ENCODE measurements at places on chromosomes 11 and 22. TPM values are rescaled to one million over a fixed set of nuclear protein-coding genes. Genes with fewer than 3 reads are reported as not detected.

GRCh38 chr22:21741059-21741458, 5.5 kb upstream of the YPEL1 start:
- no peak overlapping the region for H3K4me3 ChIP-seq
- no peak overlapping the region for H3K27ac ChIP-seq
- no peaks in the 10 kb centered on the region for H3K36me3 ChIP-seq
- DNase-seq = no peak
- no peaks in the 10 kb centered on the region for H3K27me3 ChIP-seq
- no peaks in the 10 kb centered on the region for H3K4me1 ChIP-seq

DNA sequence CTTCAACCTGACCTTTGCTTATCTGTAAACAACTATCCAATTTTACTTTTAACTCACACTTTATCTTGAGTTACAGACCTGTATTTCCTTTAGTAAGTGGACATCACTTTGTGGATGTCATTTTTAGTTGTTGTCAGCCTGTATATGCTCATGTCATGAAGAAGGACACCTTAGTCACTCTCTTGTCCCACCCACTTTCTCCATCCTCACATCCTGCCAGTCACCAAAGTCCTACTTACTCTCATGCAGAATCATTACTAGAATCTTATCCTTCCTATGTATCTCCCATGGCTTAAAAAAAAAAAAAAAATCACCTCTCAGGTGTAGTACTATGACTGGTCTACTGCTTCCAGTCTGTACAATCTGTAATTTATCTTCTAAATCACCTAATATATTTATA, 43.3 kb downstream of the SESN3 start:
- H3K27ac ChIP-seq = peak overlapping the region; percentile 31
- H3K4me3 ChIP-seq = no peak overlapping the region
- no peaks in the 10 kb centered on the region for H3K27me3 ChIP-seq
- H3K4me1 ChIP-seq = peaks cover 32% of the 10 kb centered on the region
- peak; percentile 30 for DNase-seq

DNA sequence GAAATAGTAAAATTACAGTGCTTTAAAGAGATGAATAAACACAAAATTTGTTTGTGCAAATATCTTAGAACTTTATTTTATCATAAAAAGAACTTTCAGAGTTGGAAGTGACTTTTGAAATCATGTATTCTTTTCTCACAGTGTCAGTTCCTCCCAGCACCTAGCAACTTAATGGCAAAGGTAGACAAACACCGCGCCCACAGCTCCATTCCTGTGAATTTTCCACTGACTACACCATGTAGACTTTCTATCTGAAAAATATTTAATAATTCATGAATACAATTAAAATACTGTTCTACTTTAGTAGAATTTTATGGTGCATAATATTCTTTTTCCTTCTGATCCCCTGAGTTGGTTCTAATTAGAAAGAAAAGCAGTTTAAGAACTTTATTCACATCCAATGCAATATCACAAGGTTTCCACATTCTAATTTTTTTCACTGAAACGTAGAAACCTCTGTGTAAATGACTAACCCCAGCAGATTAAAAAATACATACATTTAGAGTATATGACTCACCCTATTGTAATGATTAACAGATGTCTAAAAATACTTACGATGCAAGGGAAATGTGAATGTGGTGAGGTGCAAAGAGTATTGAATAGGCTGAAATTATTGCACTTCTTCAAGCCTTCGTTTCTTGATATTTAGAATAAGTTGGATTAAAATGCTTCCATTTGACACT, 218.2 kb upstream of the CCDC179 start:
- no peak overlapping the region for H3K27ac ChIP-seq
- no peaks in the 10 kb centered on the region for H3K4me1 ChIP-seq
- no peaks in the 10 kb centered on the region for H3K36me3 ChIP-seq
- H3K4me3 ChIP-seq = no peak overlapping the region
- no peaks in the 10 kb centered on the region for H3K27me3 ChIP-seq
- no peak for DNase-seq

DNA sequence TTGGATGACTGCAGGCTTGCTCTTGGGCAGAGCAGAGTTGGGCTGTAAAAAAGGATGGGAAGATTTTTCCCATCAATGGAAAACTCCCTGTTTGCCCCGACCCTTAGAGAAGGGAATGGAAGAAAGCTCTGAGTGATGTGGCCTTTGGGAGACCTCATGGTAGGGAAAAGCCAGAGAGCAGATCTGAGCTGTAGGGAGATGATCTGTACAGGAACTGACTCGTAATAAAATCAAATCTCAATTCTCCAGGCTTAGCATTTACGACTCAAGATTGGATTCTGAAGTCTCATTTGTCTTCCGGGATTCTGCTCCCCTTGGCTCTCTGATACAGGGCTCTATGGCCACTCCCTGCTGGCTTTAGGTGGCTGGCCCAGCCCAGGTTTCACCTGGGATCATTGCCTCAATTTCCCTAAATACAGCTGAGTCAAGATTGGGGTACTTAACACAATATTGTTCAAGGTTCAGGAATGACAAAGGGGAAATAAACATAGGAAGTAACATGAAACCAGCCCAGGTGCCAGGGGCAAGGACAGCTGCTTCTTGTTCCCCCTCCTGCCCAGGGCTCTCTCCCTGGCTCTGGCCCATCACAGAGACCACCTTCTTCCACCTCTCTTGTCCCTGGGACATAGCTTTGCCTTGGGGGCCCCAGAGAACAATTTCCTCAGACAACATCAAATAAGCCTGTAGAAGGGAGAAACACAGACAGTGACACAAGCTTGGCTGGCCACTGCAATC, 38.4 kb upstream of the THY1 start:
- no peaks in the 10 kb centered on the region for H3K4me1 ChIP-seq
- no peak overlapping the region for H3K4me3 ChIP-seq
- peaks cover 19% of the 10 kb centered on the region for H3K27me3 ChIP-seq
- H3K27ac ChIP-seq = no peak overlapping the region
- no peak for DNase-seq

- H3K36me3 ChIP-seq = no peaks in the 10 kb centered on the region
- no peak overlapping the region for H3K27ac ChIP-seq
- H3K4me3 ChIP-seq = no peak overlapping the region
- H3K27me3 ChIP-seq = no peaks in the 10 kb centered on the region
Observed at GRCh38 chr11:74494916-74495315, 1.4 kb upstream of the LIPT2 start.

Gene SPON1
- 0.31 TPM for total RNA-seq

Gene PTPRCAP
- 97.4 TPM for total RNA-seq

Gene TRIM66
- 24.2 TPM for total RNA-seq

Gene TRIM48
- total RNA-seq = not detected

Gene APOA1
- total RNA-seq = 0.24 TPM

Gene CASP4
- 58.2 TPM for total RNA-seq

Measured in activated CD4-positive, alpha-beta memory T cell treated with anti-CD3 and anti-CD28 coated beads for 36 hours (primary cell).